ENCODE measurements at places on chromosomes 5 and 9. TPM values are rescaled to one million over a fixed set of nuclear protein-coding genes. Genes with fewer than 3 reads are reported as not detected.
A peak's percentile ranks its signal among the peaks of the same experiment; 100 is the strongest.

The FYB1 gene
- total RNA-seq: not detected

- DNase-seq: no peak
These were observed 161.2 kb downstream of the MED27 start for GRCh38 chr9:131918481-131918880.

The ADGRD2 gene
- total RNA-seq: not detected

DNA sequence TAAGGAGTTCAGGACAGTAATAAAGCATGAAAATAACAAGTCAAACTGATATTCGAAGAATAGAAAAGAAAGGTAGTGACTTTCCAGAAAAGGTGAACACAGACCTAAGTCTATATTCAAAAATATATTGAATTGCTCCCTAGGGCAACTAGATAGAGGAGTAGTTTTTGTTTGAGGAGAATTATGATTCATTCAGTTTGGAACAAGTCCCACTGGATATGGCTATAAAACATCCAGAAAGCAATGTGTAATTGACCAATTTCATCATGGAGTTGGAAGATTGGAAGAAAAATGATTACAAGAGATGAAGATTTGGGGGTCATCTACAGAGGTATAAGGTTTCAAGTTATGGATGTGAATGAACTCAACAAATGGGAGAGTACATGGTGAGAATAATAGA lies 117.5 kb upstream of the ZNF462 start:
- DNase-seq: no peak

The TMEM215 gene
- total RNA-seq: not detected

DNA sequence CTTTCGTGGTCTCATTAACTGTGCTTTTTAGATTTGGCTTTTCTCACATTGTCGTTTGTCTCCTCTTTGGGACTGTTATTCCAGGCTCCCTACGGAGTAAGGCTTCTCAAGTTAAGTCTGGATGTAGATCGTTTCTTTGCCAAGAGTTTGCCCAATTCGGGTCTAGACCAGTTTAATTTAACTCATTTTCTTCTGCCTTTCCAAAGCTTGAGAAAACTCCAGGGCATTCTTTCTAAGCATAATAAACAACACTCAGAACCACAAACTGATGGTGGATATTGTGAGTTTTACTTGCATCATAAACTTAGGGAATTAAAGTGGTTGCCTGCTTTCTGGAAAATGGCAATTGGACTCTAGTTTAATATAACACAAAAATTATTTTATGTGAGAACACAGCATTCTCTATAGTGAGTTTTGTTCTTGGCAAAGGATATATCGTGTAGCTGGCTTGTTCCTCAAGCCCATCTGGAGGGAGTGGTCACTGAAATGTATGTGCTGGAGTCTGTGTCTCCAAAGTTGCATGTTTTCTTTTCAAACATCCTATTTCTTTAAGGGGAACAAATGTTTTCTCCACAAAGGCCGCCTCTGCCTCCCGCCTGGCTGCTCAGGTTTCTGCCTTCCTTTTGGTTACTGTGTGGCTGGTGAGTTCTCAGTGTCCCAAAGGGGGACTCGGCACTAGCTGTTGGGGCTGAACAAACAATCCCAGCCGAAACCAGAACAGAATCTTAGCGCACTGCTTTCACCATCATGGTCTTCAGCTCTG lies 211.3 kb upstream of the FBN2 start:
- DNase-seq: no peak

- DNase-seq: no peak
These were observed 148.4 kb upstream of the NFIL3 start for GRCh38 chr9:91572044-91572443.

The HEMGN gene
- not detected for total RNA-seq

The ARHGEF39 gene
- 11.9 TPM for total RNA-seq

DNA sequence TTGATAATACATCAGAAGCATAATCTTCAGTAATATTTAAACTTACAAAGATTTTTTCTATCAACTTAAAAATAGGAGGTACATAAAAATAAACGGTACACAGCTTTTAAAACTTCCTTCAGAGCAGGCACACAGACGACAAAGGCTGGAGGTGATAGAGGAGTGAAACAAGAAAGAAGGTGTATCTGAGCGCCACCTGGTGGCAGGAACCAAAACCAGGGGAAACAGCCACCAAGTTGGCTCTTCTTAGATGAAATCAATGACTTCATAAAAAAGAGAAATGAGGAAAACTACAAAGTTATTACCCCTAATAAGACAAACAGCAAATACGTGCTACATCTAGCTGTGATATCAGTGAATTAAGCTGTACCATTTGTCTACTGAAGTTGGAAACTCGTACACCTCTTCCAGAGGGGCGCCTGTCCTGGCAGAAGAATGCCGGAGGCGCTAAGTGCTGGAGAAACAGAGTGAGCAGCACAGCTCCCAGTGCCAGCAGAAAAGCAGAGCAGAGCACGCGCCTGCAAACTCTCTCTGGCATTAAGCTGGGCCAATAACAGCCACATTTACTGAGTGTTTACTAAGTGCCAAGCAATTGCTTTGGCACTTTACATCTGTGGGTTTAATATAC lies 85.9 kb downstream of the SETX start:
- DNase-seq: no peak

The GZMA gene
- total RNA-seq: not detected

The GCNT1 gene
- 9.9 TPM for total RNA-seq

The LHFPL2 gene
- 15.3 TPM for total RNA-seq

DNA sequence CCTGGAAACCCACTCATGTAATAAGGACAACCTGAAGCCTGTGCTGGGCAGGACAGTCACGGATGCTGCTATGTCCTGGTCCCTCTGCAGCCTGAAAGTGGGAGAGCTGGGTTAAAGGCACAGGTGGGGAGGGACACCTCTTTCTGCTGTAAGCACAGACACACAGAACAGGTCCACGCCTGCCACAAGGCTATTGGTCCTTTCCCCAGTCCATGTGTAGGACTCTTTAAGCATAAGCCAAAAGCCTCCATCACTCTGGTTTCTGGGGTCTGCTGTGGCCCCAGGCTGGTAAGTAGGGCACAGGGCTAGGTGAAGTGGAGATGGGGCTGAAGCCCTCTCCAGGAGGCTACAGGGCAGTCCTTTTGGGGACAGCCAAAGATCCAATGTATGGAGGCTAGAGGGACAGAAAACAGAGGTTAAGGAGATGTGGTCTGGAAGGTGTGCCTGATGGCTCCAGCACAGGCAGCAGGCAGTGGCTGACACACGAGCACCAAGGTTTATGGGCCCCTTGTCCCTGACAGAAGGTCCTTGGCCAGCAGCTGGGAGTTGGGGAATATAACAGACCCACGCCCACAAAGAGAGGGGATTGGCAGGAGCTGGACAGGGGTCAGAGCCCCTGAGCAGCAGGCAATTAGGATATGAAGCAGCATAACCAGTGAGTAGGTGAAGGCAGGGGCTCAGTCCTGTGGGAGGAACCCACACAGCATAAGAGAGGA lies 203.6 kb upstream of the MVB12B start:
- no peak for DNase-seq

GRCh38 chr9:121983736-121984135 lies 109.4 kb downstream of the TTLL11 start:
- no peak for DNase-seq

The LCP2 gene
- not detected for total RNA-seq

DNA sequence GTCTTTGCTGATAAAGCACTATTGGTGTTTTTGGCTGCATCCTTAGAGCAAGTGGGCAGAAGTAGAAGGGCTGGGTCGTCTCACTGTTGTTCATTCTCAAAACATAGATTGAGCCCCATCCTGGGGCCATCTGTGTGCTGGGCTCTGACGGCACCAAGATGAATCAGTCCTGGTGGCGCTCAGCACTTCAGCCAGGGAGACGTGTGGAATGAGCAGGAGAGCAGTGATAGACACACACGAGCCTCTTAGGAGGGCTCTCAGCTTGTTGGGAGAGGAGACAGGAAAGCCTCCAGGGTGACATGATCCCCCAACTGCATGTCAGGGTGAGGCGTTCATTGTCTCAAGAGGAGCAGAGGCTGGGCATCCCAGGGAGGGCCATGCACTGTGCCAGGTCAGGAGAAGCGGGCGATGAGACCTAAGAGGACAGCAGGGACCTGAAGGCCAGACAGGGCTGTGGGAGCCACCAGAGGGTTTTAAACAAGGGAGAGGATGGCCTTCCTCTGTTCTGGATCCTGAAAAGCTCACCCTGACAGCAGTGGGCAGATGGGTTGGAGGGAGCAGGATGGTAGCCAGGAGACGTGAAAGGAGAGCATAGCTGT lies 115.8 kb downstream of the DAB2IP start:
- no peak for DNase-seq

- DNase-seq: no peak
These were observed 385.3 kb downstream of the BNC2 start for GRCh38 chr9:16485160-16485559.

DNA sequence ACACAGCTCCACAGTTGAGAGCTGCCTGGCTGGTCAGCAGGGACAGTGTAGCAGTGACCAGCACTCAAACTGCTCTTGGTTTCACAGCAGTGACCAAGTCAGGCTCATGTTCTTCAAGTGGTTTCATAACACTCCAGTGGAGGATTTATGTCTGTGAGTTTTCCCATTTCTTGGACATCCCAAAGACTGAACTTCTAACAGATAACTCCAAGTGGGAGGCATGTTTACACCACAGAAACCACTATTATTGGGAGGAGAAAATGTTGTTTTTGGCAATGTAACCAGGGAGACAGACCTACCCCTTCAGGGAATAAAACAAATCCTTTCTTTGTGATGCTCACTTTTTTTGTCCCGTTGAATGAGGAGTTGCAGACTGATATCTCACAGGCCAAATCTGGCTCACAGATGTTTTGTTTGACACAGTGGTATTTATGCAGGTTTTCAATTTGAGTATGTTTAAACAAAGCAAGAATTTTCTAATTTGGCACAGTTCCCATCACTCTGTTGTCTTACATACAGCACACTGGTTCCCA lies 141.5 kb downstream of the RMI1 start:
- DNase-seq: no peak

The CARTPT gene
- not detected for total RNA-seq

- DNase-seq: no peak
These were observed 1.4 kb downstream of the NEURL1B start for GRCh38 chr5:172642486-172642885.

- DNase-seq: no peak
These were observed 257.9 kb upstream of the ADRA1B start for GRCh38 chr5:159658266-159658925.

The TTC16 gene
- not detected for total RNA-seq

The PAPPA gene
- 2.5 TPM for total RNA-seq

The NIPBL gene
- total RNA-seq: 6.4 TPM

GRCh38 chr9:128421482-128421996 lies 882 bp downstream of the CERCAM start:
- DNase-seq: no peak

DNA sequence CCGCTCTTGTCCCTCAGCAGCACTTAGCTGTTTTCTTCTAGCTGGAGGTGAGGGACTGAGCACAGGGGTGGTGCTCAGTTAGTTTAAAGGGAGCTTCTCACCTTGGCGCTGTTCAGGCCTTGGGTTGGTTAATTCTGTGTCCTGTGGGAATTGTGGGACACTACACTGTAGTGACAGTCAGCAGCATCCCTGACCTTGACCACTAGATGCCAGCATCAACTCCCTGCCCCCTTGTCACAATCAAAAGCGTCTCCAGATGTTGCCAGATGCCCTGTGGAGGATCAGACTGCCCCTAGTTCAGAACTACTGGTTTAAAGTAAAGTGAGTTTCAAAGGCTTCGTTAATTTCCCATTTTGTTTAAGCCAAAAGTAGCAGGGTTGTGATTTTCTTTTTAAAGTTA lies 65.5 kb upstream of the DMRT3 start:
- no peak for DNase-seq

- no peak for DNase-seq
These were observed 2.4 kb upstream of the LSM11 start for GRCh38 chr5:157741131-157741530.

The TMEM252 gene
- total RNA-seq: not detected

The FOXD4 gene
- total RNA-seq: 0.07 TPM

- peak; percentile 94 for DNase-seq
These were observed 21.5 kb upstream of the SEMA4D start for GRCh38 chr9:89519366-89519805.

The COL15A1 gene
- 0.06 TPM for total RNA-seq

DNA sequence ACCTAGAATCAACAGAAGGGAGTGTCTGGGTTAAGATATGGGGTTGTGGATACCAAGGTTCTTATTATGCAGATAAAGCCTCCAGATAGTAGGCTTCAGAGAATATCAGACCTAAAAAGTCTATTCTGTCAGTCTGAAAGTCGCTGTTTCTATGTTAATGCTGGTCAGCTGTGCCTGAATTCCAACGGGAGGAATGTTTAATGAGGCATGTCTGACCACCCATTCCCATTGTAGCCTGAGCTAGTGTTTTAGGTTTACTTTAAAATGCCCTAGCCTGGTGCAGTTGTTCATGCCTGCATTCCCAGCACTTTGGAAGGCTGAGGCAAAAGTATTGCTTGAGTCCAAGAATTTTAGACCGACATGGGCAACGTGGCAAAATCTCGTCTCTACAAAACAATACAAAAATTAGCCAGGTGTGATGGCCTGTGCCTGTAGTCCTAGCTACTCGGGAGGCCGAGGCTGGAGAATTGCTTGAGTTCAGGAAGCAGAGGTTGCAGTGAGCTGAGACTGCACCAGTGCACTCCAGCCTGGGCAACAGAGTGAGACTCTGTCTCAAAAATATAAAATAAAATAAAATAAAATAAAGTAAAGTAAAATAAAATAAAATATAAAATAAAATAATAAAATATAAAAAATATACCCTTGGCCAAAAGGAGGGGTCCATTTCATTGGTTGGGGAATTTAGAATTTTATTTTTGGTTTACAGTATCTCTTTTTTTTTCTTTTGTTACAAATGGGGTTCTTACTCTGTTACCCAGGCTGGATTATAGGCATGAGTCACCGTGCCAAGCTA lies 7.8 kb upstream of the SOX30 start:
- no peak for DNase-seq

GRCh38 chr5:179376701-179377420 lies 31.6 kb upstream of the ADAMTS2 start:
- no peak for DNase-seq

The TUSC1 gene
- total RNA-seq: 20.8 TPM

DNA sequence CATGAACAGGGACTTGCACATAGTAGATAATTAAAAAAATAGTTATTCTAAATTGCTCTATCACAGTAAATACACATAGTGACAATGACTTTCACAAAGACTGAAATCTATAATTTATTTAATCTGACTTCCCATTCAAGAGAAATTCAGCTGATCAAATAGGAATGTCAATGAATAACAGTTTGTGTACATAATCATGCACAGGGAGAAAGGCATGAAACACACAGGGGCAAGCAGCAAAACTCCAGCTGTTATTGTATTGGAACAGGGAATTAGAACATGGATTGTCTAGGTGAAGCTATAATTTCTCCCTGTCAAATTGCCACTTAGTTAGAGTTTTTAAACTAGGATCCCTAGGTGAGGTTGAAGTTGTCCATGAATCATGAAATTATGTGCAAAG lies 99.9 kb downstream of the HCN1 start:
- DNase-seq: no peak
